ENCODE measurements at places on chromosomes 4 and X.

GRCh38 chr4:157223456-157223855 lies 2.9 kb downstream of the GRIA2 start:
- DNase-seq = no peak

GRCh38 chr4:732911-733630 lies 27.4 kb downstream of the PCGF3 start:
- DNase-seq = no peak

- no peak for DNase-seq
Measured at GRCh38 chr4:57614257-57614932, 504.2 kb upstream of the IGFBP7 start.

- DNase-seq = no peak
Measured at GRCh38 chr4:55830716-55831115, 11.1 kb downstream of the EXOC1L start.

DNA sequence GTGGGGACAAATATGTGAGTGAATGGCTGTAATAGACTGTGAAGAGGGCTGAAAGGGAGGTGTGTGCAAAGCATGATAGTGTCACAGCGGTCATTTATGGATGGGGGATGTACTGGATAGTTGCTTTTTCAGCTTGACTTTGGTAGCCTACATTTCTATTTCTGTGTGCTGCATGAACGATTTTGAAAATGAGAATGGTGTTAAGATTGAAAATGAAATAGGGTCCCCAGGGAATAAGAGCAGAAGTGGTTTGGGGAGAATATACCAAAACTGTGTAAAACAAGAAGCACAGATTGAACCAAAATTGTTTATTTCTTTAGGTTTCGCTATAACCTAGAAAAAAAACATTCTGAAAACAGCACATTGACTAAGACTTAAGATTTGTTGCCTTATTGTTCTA lies 58.8 kb upstream of the CLNK start:
- DNase-seq = no peak

- DNase-seq = no peak
Measured at GRCh38 chr4:3330707-3331106, 37.9 kb downstream of the RGS12 start.

GRCh38 chr4:77451530-77451929 lies 154.1 kb upstream of the CXCL13 start:
- DNase-seq = no peak

- peak; percentile 66 for DNase-seq
Measured at GRCh38 chr4:78057600-78058550, 752 bp downstream of the FRAS1 start.

DNA sequence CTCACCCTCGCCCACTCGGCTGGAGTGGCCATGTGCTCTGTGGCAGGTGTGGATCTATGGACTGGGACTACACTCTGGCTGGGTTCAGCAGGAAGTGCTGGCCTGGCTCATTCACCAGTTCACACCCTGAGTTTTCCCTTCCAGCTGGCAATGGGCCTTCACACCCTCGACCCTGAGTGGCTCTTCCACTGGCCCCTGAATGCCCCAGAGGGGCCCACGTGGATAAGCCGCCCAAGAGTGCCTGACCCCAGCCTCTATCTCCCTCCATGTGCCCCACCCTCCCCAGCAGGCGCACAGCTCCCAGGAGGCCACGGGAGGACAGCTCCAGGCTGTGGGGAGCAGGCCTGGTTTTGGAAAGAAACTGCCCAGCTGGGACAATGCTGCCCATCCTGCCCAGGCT lies 234.1 kb downstream of the AFAP1 start:
- no peak for DNase-seq

GRCh38 chr4:3690551-3691152 lies 75.5 kb upstream of the ADRA2C start:
- DNase-seq = no peak

GRCh38 chrX:23883737-23884354 lies 23.9 kb downstream of the APOO start:
- DNase-seq = peak; percentile 93

- DNase-seq = no peak
Measured at GRCh38 chrX:133495464-133496391, 80.4 kb upstream of the GPC4 start.

- peak; percentile 12 for DNase-seq
Measured at GRCh38 chrX:69150281-69150960, 14.8 kb downstream of the PJA1 start.

DNA sequence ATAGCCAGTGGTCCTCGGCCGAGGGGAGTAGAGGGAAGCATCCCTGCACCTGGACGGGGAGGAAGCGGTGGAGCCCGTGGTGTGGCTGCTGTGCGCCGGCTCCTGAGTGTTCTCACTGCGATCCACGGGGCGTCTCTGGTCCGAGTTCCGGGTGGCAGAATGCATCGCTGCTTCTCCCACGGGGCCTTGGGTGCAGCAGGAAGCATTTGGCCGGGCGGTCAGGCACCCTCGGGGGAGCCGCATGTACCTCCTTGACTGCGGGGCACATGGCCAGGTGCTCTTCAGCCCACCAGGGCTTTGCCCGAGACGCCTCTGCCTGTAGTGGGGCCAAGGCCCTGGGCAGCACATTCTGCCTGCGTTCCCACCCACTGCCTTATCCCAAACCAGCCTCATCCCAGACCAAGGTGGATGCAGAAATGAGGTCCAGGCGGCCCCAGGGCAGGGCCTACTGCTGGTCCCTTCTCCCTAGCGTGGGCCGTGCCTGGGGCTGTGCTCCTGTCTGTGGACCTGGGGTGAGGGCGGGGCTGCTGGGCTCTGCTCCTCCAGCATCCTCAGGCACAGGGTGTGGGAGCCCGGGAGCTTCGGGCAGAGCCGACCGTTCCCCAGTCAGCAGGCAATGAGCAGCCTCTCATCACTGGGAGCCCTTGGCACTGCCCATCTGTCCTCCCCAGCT lies 27.5 kb downstream of the NKX1-1 start:
- no peak for DNase-seq

- DNase-seq = no peak
Measured at GRCh38 chr4:103268746-103269145, 70.6 kb upstream of the CENPE start.

- DNase-seq = no peak
Measured at GRCh38 chr4:61517144-61517543, 317.0 kb downstream of the ADGRL3 start.

DNA sequence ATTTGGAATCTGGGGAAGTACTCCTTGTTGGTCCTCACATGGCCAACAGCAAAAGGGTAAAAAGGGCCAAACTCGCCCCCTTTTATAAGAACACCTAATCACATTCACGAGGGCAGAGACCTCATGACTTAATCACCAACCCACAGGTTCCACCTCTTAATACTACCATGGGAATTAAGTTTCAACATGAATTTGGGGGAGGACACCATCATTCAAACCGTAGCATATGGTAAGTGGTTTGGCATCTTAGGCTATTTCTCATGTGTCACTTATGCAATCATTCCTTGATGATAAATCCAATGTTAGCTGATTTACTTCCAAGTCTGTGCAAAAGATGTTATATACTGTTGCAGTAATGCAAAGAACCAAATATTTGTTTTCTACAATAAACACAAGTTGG lies 302.9 kb upstream of the FAM241A start:
- DNase-seq = no peak

DNA sequence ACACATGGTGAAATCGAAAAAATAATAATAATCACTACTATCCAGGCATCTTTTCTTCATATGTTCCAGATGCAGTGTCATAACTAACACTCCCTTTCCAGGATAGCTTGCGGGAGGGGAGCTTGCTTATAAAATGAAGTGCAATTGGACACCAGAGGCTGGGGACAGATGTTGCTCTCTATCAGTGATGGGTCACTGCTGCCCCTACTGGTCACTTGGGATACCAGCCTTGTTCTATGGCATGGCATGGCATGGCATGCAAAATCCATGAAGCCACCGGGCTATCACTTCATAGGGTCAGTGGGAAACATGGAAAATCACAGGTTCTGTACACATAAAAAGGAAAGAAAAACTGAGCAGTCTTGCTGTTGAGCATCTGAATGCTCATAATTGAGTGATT lies 168.1 kb downstream of the GLRA2 start:
- peak; percentile 29 for DNase-seq

DNA sequence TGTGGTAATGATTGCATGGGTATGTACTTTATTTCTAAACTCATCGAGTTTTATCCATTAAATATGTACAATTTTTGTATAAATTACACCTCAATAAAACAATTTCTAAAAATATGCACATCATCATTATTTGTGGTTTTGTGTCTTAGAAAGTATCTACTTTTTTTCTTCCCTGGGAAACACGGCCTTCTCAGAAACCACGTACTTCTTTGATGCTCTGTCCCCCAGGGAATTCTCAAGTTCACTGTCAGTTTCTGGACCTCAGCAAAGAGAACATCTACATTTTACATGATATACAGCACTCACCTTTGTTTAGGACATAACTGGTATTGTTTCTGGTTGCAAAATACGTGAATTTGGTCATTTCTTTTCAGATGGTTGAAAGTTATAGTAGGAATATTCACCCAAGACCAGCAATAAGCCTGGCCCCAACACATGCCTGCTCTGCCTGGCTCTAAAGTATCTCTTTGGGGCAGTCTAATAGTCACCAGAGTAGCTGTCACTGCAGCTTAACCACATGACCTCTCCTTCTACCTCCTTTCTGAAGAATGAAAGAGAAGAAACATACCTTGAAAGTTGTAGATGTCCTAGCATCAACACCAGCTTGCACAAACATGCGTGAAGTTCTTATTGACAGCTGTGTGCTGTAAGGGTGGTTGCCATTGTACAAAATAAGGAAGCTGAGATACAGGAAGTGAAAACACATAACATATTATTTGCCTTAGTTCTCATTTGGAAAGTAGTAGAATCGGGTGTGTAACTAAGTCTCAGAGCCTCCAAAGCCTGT lies 48.4 kb upstream of the SPANXN4 start:
- no peak for DNase-seq

DNA sequence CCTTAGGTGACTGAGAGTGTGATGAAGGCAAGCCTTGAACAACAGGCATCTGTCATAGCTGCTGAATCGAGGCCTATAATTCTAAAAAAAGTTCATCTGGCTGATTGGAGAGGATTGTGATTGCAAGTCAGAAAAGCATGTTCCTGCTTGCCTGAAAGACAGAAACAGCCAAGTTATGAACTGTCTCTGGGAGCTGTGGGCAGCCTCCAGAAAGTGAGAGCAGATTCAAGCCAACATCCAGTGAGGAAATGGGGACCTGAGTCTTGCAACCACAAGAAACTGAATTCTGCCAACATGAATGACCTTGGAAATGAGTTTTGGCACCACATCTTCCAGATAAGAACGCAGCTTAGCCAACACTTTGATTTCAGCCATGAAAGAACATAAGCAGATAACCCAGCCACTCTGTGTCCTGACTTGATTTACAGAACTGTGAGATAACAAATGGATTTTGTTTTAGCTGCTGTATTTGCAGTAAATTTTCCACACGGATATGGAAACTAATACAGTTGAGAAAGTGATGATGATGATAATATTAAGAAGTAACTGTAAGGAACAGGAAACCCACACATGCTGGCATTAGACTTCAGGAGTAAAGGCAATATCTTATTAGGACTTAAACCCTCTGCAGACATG lies 240.3 kb upstream of the NDST3 start:
- no peak for DNase-seq

DNA sequence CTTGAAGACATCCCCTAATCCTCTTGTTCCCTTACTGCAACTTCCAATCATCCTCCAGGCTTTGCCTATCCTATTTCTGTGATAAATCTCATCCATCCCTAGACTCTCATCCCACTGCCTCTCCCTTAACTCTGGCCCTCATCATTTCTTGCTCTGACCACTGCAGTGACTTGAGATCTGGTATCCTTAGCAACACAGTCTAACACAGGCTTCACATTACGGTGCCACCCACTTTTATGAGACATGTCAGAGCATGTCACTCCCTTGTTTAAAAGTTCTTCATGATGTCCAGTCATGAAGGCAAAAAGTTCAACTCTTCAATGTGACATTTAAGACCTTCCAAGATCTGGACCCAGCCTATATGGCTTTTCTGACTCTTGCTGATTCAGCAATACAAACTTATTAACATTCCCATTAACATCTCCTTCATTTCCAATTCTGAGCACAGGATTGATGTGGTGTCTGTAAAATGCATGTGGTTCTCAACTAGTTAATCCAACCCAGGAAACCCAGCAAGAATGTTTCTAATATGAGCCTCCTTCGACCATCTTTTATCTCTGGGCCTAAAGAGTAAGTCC lies 64.0 kb downstream of the OR13H1 start:
- DNase-seq = no peak

GRCh38 chrX:94216738-94217137 lies 542.7 kb downstream of the FAM133A start:
- no peak for DNase-seq

DNA sequence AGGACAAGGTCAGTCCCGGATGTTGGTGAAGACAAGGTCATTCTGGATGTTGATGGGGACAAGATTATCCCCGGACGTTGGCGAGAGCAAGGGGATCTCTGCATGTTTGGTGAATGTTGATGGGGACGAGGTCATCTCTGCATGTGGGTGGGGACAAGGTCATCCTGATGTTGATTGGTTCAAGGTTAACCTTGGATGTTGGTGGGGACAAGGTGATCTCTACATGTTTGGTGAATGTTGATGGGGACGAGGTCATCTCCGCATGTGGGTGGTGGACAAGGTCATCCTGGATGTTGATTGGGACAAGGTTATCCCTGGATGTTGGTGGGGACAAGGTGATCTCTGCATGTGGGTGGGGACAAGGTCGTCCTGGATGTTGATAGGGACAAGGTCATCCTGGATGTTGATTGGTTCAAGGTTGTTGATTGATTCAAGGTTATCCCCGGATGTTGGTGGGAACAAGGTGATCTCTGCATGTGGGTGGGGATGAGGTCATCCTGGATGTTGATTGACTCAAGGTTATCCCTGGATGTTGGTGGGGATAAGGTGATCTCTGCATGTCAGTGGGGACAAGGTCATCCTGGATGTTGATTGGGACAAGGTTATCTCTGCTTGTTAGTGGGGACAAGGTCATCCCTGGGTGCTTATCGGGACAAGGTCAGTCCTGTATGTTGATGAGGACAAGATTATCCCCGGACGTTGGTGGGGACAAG lies 28.8 kb upstream of the PLCXD1 start:
- DNase-seq = no peak

GRCh38 chr4:18880871-18881270 lies 859.3 kb upstream of the LCORL start:
- no peak for DNase-seq

- no peak for DNase-seq
Measured at GRCh38 chr4:91116861-91117260, 989.7 kb downstream of the CCSER1 start.

Data from SW480 (cell line).